ENCODE measurements at places on chromosomes 3 and 15. TPM values are rescaled to one million over a fixed set of nuclear protein-coding genes. Genes with fewer than 3 reads are reported as not detected.

DNA sequence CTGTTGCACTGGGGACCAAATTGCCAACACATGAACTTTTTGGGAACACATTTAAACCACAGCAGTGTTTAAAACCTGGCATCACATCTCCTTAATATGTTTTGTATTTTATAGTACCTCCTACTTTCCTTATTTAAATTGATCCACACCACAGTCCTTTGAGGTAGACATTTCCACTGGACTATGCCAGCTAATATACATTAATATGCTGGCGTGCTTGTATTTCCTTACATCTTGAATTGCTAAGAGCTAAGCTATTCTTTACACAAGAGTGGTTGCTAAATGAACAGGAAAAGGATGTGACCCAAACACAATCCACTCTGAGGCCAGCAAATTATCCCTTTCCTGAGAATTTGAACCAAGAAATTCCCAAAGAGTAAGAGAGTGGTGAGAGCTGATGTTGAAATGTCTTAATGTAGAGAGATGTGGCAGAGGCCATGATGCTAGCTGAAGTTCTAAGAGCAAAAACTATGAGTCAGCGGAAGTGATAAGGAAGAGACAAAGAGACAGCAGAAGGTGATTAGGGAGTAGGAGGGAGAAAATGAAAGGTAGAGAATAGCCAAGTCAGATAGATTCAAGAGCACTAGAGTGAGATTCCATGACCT lies 131.2 kb downstream of the CD47 start:
- DNase-seq, result no peak

The TMEM212 gene
- total RNA-seq, result not detected

The DGKG gene
- 0.34 TPM for total RNA-seq

The TJP1 gene
- total RNA-seq, result 0.30 TPM

The MED12L gene
- total RNA-seq, result 1.5 TPM

Measured in activated naive CD4-positive, alpha-beta T cell treated with anti-CD3 and anti-CD28 coated beads, Interleukin-2, amount 50 U/mL, for 72 hours (primary cell).